SW 1271 (cell line): ENCODE measurements at places on chromosomes 12 and 14.

DNA sequence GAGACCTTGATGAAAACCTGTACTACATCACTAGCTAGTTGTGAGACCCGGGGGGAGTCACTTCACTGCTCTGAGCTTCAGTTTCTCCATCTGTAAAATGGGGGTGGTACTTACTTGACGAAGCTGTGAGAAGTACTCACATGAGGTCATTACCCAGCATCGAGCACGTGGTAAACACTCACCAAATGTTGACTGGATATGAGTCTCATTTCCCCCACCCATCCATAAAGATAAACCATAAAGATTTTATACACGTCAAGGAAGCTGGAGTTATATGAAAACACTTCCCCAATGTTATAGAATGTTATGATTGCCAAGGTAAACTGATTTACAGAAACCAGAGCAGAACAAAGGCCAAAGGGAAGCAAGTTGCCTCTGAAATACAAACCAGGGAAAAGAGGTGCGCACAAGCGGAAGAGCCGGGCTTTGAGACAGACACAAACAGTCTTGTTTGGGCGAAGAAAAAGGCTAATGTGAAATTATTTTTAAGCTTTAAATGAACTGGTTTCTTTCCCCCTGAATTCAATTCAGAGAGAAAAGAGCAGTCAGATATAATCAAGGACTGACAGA lies 536.8 kb downstream of the MED13L start:
- no peak for DNase-seq

- DNase-seq: no peak
Measured at GRCh38 chr12:64061868-64062375, 160.2 kb downstream of the KICS2 start.

DNA sequence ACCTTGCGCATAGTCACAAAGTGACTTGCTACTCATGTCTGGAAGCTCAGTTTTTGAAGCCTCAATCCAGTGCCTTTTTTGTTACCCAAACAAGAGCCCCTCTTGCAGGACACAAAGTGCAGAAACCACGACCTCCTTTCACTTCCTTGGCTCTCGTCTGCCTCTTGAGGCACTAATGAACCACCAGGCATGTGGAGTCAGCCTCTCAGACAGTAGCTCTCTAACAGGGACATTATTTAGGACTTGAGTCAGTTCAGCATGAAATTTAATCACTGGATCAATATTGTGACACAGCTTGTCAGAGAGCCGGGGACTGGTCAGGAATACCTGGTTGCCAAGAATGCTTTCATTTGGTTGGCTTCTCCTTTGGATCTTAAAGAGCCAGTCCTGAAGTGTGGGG lies 46.7 kb downstream of the HSPB8 start:
- DNase-seq: no peak

- DNase-seq: no peak
Measured at GRCh38 chr14:99331811-99332210, 59.8 kb upstream of the BCL11B start.

DNA sequence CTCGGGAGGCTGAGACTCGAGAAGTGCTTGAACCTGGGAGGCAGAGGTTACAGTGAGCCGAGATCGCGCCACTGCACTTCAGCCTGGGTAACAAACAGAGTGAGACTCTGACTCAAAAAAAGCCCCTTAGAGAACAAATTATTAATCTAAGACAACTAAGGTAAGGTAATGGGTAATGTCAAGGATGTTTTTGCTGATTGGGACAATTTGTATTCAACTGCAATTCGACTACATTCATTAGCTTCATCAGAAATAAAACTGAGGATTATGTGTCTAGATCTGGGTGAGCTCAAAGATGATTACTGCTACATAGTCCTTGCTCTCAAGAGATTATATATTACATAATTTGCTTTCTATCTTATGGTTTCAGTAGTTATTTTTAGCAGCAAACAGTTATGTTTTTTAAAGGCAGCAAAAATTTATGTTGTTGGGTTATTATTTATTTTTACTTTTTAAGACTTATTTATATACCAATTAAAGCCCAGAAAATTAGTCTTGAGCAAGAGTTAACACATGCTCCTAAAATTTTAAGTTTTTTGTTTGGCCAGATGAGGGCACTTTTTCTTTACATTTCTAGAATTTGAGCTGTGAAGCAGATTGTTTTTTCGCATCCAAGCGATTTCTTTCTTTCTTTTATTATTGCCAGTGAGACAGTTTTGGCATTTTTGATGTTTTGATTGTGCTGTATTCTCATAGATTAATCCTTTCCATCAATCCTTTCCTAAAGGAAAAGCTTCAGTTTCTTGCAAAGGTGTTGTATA lies 52.3 kb downstream of the PLEKHA5 start:
- DNase-seq: no peak

GRCh38 chr12:58206876-58207275 lies 265.5 kb downstream of the ATP23 start:
- DNase-seq: no peak

GRCh38 chr12:99235381-99235780 lies 412.2 kb upstream of the GARIN6 start:
- no peak for DNase-seq

DNA sequence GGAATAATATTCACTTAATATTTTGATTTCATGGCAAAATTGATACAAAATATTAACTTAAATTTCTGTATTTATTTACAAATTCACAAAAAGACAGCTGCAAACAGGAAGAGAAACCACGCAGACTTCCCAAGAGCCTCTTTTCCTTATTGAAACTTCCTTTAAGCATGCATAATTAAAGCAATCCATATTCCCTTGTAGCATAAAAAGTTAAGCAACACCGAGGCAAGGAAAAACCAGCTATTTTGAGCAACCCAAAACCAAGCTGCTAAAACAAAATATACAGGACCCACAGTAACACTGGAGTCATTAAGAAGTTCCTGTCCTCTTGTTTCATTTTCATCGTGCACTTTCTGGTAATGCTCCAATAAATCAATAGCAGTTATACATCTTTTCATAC lies 58.0 kb downstream of the EEA1 start:
- DNase-seq: no peak

DNA sequence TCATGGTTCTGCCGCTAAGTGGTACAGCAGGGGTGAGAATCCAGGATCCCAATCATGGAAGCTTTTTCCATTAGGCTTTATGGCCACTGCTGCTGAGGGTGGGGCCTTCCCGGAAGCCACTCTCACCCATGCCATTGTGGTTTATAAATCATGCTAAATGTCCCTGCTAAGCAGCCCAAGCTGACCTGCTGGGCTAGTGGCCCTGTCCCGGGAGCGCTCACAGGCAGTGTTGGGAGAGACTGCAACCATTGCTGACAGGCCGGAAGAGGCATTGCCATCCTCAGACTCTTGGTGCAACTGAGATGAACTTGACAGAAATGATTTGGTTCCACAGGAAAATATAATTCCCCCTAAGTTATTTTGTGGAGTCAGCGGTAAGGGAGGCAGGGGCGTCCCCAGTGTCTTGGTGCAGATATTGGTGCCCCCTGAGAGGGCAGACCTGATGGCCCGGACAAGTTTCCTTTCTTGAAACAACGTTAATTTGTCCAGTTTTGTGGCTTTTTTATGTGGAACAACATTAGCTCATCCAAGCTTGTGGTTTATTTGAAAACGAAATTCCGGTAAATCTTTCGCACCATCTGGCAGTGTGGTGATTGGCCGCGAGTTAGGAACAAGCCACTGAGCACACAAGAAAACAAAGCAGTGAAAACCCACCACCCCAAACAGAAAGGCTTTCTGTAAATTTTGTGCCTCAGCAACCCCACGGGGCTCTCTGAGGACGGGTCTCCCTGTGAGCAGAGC lies 82.3 kb downstream of the SSPN start:
- DNase-seq: no peak

GRCh38 chr14:40414386-40414785 lies 982.2 kb upstream of the FBXO33 start:
- DNase-seq: no peak

DNA sequence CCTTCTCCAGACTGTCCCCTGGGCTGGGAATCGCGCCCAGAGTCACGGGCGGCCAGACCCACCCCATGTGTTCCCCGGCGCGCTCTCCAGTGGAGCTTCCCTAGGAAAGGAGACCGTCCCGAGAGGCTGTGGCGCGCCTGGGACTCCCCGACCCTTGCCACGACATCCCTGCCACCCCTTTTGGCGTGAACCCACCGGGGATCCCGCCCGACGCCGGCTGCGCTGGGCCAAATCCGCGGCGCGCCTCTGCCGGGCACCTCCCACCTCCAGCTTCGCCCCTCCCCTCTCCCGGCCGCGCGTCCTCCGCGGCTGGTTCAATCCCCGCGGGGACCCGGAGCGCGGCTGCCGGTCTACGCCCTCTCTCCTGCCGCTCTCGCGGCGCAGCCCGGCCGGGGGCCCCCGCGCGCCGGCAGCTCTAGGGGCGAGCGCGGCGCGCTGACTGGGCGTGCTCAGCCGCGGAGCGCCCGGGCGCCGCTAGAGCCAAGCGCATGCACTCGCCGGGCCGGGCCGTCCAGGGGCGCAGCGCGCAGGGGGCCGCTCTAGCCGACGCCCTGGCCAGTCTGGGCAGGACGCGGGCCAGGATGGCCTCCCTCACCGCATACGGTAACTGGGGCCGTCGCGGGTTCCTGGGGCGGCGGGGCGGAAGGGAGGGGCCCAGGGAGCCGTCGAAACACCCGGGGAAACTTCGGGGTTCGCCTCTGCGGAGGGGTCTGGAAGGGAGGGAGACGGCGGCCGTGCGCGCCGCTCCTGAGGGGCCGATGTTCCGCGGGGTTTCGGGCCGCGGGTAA lies 77.4 kb upstream of the ANO4 start:
- no peak for DNase-seq

GRCh38 chr12:46445093-46445492 lies 72.5 kb upstream of the SLC38A2 start:
- no peak for DNase-seq

- DNase-seq: no peak
Measured at GRCh38 chr12:11837216-11837934, 187.9 kb downstream of the ETV6 start.

DNA sequence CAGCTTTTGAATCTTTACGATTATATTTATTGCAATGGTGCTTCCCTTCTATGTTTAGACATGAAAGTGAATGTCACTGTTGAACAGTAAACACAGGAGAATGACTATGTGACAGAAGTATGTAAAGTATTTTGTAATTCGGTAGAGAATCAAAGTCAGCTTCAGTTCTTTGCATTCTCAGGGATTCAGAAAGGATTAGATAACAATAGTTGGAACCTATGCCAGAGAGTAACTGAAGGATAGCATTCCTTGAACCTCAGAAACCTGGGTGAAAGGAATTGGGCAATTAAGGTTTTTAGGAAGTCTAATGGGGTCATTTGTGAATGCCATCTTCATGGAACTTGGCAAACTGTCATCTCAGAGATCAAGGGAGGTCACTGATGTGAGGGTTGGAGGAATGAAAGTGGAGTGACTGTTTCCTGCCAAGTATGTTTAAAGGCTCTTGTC lies 305.3 kb upstream of the DDHD1 start:
- DNase-seq: peak; percentile 59
